ENCODE measurements at places on chromosomes 1 and 21.

- DNase-seq, result no peak
These were observed 880 bp downstream of the IGSF21 start for GRCh38 chr1:18108299-18109057.

GRCh38 chr1:233368789-233369130 is 41.2 kb downstream of the MAP3K21 start:
- no peak for DNase-seq

DNA sequence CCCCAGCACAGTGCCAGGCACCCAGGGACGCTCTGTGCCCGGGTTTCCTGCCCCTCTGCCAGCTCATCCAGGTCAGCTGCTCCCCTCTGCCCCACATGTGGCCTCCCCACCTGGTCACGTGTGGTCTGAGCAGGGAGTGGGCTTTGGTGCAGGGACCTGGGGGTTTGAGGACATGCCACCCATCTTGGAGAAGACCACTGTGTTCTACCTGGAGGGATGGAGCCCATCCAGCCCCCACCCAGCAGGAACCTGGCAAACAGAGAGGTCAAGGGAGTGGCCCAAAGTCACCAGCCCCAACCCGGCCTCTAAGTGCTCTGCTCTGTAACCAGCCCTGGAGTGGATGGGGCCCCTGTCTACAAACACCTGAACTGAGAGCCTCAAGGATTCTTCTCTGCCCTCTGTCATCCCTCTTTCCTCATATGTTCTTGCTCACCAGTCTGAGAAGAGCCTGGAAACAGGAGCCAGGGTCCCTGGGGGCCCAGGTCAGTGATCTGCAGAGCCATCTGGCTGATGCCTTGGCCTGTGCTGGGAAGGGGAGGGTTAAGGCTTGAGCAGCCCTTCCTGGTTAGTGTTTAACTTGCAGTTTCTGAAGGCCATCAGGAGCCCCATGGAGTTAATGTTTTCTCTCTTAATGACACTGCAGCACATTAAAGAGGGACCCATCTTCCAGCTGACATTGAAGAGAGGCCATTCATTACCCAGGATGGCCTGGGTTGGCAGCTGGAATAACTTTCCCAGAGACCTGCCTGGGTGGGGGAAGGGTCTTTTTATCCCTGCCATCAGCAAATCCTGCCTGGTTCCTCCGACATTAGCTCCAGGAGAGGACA is 235.4 kb downstream of the PTPRU start:
- peak; percentile 73 for DNase-seq

- DNase-seq, result no peak
These were observed 99.1 kb downstream of the MT1HL1 start for GRCh38 chr1:236904892-236905741.

- no peak for DNase-seq
These were observed 32.3 kb downstream of the HHAT start for GRCh38 chr1:210360852-210361477.

- DNase-seq, result no peak
These were observed 125.9 kb downstream of the PRDM16 start for GRCh38 chr1:3194760-3195479.

- DNase-seq, result no peak
These were observed 8.5 kb downstream of the CD2 start for GRCh38 chr1:116762781-116763115.

GRCh38 chr1:218409946-218410510 is 64.9 kb downstream of the TGFB2 start:
- DNase-seq, result no peak

DNA sequence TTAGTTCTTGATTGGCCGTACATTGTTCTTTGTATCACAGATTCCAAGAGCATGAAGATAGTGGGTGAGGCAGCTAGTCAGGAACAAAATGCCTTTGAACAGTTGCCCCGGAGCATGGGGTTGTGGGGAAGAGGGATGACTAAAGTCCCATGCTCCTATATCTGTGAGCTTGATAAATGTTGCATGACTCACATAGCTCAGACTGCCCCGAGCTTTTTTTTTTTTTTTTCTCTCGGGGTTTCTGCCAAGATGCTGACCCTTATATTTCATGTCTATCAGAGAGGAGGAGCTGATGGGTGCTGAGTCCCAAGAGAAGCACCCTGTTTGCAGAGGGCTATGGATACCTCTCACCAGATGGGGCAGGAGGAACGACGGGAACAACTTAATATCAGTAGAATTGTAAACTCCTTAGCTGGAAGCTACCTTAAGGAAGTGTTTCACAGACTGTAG is 40.6 kb downstream of the SRRM1 start:
- no peak for DNase-seq

- DNase-seq, result no peak
These were observed 126.9 kb upstream of the TMPRSS2 start for GRCh38 chr21:41634858-41635257.

DNA sequence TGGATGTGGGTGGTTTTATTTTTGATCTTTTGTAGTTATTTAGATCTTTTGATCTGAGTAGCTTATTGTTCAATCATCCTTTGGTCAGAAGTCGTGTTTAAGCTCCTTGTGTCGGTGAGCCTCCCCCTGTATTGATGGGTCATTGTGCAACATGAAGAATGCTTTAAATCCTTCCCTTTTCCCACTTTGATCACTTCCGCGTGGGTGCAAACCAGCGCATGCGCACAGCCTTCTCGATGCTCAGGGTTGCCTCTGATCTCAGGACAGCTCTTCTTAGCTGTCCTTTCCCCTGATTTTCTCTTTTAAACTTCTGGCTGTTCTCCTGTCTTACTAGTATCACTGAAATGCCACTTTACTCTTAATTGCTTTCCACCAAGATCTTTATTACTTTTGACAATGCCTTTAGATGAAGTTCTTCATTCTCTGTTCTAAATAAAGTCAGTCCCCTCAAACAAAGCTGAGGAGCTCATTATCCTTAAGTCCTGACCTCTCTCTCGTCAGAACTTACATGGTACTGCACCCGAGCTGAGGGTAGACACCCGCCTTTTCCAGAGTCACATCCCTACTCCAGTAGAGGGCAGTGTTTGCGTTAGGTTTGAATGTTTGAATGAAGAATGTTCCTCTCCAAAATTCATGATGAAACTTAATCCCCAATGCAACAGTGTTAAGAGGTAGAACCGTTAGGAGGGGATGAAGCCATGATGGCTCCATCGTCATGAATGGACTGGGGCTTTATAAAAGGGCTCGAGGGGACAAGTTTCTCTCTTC is 547.9 kb upstream of the TMPRSS15 start:
- no peak for DNase-seq

DNA sequence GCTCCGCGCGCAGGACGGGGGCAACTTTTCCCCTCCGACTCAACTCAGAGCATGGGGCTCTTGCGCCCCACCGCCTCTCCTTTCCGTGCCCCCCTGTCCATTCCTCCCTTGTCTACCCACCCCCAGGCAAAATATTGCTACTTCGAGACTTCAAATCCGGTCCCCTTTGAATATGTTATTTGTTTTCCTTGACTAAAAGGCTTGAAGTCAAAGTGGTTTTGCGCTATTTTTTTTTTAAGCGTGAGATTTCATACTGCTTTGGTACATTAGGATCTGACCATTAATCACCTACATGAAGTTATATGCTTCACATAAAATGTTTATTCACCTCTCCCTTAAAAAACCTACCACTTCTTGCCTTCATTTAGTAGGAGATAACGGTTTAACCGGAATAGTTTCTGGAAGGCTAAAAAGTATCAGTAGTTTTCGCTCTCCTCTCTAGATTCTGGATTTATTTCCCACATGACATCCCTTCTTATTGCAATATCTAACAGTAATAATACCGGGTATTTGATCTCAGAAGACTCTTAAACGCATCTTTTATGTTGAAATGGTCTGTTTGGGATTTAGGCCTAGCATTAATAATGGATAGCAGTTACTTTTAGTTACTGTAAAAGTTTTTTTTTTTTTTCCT is 1.6 kb downstream of the NFIA start:
- DNase-seq, result no peak

DNA sequence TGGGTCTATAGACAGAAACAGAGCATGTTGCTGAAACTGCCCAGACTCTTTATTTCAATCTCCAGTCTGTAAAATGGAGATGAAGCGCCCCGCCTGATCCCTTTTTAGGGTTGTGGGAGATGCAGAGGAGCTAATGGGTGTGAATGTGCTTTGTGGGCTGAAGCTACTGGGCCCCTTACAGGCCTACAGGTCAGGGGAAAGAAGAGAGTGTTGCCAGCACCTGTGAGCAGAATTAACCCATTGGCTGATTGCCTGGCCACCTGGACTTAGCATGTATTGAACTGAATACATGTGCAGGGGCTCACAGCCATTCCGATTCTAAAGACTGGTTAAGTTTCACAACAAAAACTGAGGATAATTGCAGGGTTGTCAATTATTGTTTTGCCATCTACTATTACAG is 13.9 kb upstream of the ATF3 start:
- no peak for DNase-seq

DNA sequence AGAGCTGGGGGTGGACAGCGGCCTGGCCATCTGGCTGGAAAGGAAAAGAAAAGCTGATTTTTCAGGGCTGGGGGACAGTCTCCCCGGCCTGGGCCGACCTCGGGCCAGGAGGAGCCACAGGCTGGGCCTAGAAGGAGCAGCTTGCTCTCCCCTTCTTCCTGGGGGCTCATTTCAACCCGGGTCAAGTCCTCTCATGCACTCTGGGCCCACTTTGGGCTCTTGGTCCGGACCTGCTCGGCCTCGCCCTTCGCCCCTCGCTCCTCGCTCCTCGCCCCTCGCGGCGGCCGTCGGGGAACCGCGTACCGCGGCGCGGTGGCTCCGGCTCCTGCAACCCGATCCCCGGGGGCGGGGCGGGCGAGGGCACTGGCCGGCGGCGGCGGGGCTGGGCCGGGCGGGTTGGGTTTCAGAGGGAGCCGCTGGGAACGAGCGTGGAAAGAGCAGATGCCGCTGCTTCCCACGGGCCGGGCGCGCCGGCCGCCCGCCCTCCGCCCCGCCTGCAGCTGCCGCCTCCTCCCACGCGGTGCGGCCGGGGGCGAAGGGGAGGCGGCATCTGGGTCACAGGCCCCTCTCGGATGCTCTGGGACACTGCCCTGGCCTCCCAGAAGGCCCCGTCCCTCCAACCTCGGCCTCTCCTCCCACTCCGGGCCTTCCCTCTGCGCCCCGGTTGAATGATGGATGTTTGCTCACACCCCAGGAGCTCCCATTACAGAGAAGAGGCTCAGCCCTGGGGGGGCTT is 6.6 kb downstream of the HEYL start:
- no peak for DNase-seq

- DNase-seq, result no peak
These were observed 61.8 kb downstream of the MACF1 start for GRCh38 chr1:39266269-39266668.

DNA sequence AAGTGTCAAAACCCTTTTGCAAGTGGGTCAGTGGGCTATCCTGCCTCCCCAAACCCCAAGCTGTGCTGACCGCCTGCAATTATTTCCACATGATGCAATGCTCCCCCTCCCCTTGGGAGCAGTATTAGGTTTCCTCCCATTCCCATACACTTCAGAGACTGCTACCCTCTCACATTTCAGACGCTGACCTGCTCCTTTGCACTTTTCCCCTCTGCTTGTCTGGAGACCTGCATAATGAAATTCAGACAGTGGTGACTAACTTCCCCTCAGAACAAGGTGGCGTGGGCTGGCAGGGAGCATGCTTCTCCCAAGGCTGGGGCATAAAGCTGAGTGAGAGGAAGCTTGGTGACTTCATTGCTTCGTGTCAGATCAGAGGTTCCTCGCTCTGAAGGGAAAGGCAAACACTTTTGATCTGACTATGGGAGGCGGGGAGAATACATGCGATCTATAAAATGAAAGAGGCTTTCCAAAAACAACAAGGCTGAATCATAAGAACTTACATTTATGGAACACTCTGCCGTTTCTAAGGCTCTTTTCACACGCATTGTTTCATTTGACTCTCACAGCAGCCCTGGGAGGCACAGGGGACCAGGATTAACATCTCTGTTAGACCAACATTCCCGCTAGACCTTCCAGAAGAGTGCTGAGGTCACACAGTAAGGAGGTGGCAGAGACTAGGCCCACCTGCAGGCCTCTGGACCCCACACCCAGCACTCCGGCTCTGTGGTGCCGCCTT is 27.5 kb upstream of the ROR1 start:
- DNase-seq, result no peak

GRCh38 chr1:87575528-87575927 is 246.8 kb downstream of the LMO4 start:
- DNase-seq, result no peak

DNA sequence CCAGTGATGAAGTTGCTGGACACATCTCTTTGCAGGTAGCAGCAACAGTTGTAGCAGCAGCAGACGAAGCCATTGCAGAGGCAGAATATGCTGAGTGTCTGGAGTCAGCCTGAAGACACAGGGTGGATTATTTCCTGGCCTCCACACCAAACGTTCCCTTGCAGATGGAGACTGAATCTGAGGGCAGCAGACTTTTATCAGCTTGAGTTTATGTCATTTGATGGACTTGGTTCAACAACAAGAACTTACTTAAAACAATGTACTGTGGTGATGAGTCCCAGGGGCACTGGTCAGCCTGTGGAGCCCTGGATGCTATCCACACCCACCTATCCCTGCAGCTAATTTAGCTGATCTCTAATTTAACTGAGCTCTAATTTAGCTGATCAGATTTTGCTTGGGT is 17.1 kb upstream of the MPZL1 start:
- no peak for DNase-seq

GRCh38 chr1:177164380-177165068 is at the start of gene ASTN1:
Gene ASTN1, minus strand, starts transcription at chr1:177164712. Its CDS starts 36 bp downstream, at chr1:177164676.
- DNase-seq, result no peak

- no peak for DNase-seq
These were observed 28.3 kb upstream of the VASH2 start for GRCh38 chr1:212922016-212922415.

DNA sequence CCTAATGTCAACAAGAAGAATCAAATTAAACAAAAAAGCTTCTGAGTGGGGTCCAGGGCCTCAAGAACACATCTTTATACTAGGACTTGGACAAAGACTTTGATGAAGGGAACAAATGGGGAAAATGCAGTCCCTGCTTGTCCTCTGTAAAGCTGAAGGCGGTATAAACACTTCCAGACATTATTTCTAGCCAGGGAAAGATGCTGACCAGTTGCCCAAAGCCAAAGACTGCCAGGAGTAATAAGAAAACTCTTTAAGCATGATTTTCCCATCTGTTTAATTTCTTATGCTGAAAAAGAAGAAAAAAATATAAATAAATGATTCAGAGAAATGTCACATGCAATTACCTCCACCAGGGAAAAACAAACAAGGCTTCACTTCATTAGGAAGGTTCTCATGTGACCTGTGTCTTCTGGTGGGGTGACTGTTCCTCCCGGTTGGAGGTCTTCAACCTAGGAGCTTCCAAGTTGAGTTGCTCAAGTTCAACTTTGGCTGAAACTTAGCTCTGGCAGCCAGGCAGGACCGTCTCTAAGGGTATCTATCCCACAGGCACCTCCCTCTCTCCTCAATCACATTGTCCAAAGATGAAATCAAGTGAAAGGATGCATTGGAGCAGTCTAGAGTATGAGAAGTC is 65.2 kb upstream of the KCNE2 start:
- DNase-seq, result no peak

DNA sequence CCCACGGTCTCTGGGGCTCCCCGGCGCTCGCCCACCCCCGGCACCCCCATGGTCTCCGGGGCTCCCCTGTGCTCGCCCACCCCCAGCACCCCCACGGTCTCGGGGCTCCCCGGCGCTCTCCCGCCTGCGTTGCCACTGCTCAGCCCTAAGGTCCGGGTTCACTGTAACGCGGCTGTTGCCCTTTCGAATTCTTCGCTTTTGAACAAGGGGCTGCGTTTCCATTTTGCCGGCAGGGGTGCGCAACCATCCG is 5.2 kb upstream of the FTCD start:
- DNase-seq, result no peak

GRCh38 chr1:112388436-112388835 is 7.6 kb upstream of the CTTNBP2NL start:
- DNase-seq, result no peak

- no peak for DNase-seq
These were observed 330.5 kb upstream of the B3GALT2 start for GRCh38 chr1:193516755-193517388.
